ENCODE measurements at places on chromosomes 2 and 18.
A peak's percentile ranks its signal among the peaks of the same experiment; 100 is the strongest.

DNA sequence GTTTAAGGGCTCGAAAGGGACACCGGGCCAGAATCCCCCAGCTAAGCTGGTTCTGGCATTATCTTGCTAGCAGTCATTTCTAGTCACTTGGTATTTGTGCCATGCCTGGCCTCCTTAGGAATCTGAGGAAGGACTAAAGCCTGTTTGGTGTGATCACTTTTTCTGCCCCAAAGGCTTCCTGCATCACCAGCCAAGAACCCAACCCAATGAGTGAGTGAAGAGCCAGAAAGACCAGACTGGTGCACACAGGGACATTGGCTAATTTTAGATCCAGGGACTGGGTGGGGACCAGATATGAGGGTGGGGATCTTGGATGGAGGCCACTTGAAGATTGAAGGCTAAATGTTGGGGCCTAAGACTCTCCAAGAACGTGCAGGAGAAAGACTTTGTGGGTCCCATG lies 411.9 kb upstream of the TNP1 start:
- no peak for DNase-seq

GRCh38 chr2:236600892-236601291 lies 31.3 kb downstream of the ACKR3 start:
- peak; percentile 85 for DNase-seq

GRCh38 chr18:45686891-45687611 lies 36.9 kb upstream of the SLC14A1 start:
- peak; percentile 90 for DNase-seq

GRCh38 chr2:229181641-229182040 lies 89.4 kb downstream of the PID1 start:
- no peak for DNase-seq

DNA sequence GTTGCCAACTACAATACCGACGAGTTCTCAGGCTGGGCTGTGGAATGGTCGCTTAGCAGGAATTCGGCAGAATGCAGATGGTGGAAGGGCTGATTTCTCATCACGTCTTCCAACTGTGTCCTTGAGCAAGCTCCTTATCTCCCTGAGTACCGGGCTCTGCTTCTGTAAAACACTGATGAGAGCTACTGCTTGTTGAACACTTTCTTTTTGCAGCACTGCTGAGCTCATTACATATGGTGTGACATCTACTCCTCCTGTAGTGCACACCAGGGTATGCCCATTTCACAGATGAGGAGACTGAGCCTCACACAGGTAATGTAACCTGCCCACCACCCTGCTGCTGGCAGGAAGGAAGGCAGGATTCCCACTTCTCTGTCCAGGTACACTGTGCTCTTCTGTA lies 8.3 kb downstream of the IL1R2 start:
- DNase-seq, result no peak

DNA sequence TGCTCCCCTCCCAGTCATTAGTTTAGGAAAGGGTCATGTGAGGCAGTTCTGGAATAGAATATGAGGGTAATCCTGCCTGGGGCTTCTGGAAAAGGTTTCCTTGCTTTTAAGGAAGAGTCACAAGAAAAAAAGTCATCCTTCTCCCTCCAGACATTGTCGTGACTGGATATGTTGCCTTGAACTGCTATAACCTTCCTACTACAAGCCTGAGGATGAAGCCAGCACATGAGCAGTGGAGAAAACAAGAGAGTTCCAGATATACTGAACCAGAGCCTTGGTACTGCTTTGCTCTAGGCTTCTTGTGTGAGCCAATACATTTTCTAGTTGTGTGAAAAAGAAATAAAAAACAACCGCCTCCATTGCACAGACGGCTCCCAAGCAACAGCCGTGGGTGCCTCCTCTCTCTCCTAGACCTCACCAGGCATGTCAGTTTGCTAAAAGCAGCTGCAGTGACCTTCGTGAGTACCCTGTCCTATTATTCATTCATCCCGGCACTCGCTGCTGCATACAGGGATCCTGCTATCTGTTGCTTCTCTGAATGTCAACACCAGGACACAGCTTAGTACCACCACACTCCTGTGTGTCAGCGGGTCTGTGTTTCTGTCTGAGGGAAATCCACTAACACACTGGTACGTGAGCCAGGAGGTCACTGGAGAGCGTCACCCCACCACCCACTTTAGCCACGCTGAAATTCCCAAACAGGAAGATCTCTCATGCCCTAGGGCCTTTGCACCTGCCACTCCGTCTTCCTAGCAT lies 186.7 kb downstream of the KLHL29 start:
- DNase-seq, result no peak

GRCh38 chr2:113058411-113058994 lies 495 bp upstream of the IL36RN start:
- no peak for DNase-seq

DNA sequence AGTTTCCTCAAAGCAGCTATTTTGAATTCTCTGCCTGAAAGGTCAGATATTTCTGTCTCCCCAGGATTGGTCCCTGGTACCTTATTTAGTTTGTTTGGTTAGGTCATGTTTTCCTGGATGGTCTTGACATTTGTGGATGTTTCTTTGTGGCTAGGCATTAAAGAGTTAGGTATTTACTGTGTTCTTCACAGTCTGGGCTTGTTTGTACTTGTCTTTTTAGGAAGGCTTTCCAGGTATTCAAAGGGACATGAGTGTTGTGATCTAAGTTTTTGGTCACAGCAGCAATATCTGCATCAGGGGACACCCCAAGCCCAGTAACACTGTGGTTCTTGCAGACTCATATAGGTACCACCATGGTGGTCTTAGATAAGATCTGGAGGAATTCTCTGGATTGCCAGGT lies 11.8 kb downstream of the MYO3B start:
- no peak for DNase-seq

DNA sequence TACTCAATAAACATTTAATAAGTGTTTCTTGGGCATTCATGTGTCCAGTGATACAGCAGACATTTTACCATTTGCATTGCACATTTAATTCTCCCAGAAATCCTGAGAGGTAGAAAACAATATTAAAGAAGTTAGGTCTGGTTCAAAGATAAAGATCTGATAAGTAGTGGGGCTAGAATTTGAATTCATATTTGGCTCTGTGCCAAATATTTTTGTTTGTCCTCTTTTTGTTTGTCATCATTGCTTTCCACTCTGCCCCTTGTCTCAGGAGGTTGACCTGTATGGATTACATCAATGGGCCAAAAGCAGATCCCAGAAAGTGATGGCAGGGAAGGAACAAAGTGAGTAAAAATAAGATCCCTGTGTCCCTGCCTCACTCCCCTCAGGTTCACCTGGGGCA lies 441.9 kb upstream of the PKDCC start:
- no peak for DNase-seq

GRCh38 chr2:69291721-69292120 lies 95.3 kb downstream of the GFPT1 start:
- DNase-seq, result no peak

DNA sequence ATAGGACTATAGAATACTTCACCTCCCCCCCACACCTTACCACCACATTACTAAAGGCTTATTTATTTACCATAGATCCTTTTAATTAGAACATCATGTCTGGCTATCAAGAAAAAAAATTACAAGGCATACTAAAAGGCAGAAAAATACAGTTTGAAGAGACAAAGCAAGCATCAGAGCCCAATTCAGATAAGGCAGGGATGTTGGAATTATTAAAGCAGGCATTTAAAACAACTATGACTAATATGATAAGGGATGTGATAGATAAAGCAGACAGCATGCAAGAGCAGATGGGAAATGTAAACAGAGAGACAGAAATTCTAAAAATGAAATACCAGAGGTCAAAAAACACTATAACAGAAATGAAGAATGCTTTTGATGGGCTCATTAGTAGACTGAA lies 55.4 kb upstream of the SMIM21 start:
- DNase-seq, result no peak

- DNase-seq, result peak; percentile 48
Measured at GRCh38 chr2:207230261-207231105, 64.7 kb upstream of the KLF7 start.

GRCh38 chr2:66548422-66548821 lies 113.5 kb downstream of the MEIS1 start:
- DNase-seq, result peak; percentile 37

- DNase-seq, result peak; percentile 65
Measured at GRCh38 chr18:49274188-49274714, 186.2 kb downstream of the DYM start.

- peak; percentile 6 for DNase-seq
Measured at GRCh38 chr2:177432703-177433102, 40.1 kb downstream of the AGPS start.

DNA sequence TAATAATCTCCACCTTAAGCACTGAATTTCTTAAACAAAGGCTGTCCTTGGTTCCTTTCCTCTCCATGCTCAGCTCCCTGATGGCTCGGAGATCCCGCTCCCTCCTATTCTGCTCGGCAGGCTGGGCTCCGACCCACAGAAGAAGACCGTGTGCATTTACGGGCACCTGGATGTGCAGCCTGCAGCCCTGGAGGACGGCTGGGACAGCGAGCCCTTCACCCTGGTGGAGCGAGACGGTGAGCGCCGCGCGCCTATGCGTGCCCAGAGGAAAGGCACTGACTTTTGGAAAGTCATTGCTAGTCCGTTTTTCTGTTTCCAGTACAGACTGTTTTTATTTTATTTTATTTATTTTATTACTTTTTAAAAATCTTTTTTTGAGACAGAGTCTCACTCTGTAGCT lies 9.6 kb downstream of the CNDP2 start:
- no peak for DNase-seq

Data from NCI-H69 (cell line).